ENCODE measurements at places on chromosomes 11 and 22. TPM values are rescaled to one million over a fixed set of nuclear protein-coding genes. Genes with fewer than 3 reads are reported as not detected.

The MUC5B gene
- total RNA-seq = not detected

DNA sequence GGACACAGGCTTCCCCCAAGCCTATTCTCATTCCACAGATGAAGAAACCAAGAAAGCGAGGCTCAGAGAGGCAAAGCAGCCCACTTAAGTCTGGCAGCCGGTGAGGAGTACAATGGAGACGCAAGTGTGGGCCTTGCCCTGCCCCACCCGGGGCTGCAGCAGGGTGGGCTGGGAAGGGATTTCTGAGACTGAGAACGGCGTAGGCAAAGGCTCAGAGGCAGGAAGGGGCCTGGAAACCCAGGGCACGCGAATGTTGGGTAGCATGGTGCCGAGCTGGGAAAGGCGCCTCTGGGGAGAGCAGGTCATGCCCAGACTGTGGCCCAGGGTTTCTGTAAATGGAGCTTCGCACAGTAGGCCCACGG, 47.5 kb upstream of the SHISAL1 start:
- peaks cover 48% of the 10 kb centered on the region for H3K4me1 ChIP-seq
- no peaks in the 10 kb centered on the region for H3K36me3 ChIP-seq
- no peak overlapping the region for H3K4me3 ChIP-seq
- DNase-seq = no peak

The OR52L1 gene
- total RNA-seq = not detected

The ZP1 gene
- total RNA-seq = 0.28 TPM

DNA sequence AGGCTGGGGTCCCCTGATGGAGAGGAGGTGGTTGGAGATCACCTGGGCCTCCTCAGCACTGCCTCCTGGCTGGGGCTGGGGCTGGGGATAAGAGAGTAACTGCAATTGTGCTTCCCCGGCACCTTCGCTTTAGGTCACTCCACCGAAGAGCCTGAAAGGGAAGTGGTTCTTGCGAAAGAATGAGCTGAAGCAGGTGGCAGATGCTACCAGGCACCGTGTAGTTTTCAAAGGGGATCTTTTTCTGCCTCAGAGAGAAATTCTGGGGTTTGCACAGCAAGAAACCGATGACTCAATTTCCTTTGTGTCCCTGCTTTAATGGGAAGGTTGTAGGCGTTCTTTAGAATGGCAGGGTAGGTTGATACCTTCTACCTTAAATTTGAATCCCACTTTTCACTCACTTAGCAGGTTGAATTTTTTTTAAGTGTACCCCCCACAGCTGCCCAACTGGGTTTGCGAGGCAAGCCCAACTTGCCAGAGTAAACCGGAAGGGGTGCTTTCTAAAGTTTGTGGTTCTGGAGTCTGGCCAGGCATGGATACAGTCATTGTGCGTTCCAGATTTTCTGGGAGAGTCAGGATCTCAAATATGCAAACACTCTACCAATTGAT, 5.3 kb downstream of the CD44 start:
- H3K27ac ChIP-seq = peak overlapping the region; percentile 86
- peak; percentile 84 for DNase-seq
- H3K27me3 ChIP-seq = no peaks in the 10 kb centered on the region
- H3K36me3 ChIP-seq = peaks cover 47% of the 10 kb centered on the region

- no peaks in the 10 kb centered on the region for H3K27me3 ChIP-seq
- no peak overlapping the region for H3K27ac ChIP-seq
- H3K36me3 ChIP-seq = peaks cover 18% of the 10 kb centered on the region
- DNase-seq = peak; percentile 24
- no peaks in the 10 kb centered on the region for H3K4me1 ChIP-seq
These were observed 16.0 kb downstream of the ZMAT5 start for GRCh38 chr22:29750559-29751538.
